Activated naive CD8-positive, alpha-beta T cell treated with anti-CD3 and anti-CD28 coated beads, Interleukin-2, amount 10 ng/mL, durations not matched to agents 7 days and 5 days (primary cell): ENCODE measurements at places on chromosomes 1 and 21. TPM values are rescaled to one million over a fixed set of nuclear protein-coding genes. Genes with fewer than 3 reads are reported as not detected.

Gene AIRE
- not detected for total RNA-seq

Gene KRTAP21-2
- total RNA-seq, result not detected

Gene SPRR1B
- not detected for total RNA-seq

Gene SPRR2E
- total RNA-seq, result not detected

Gene CD101
- total RNA-seq, result not detected

Gene TMEM52
- not detected for total RNA-seq

Gene MFSD2A
- total RNA-seq, result 2.7 TPM

Gene FCRL6
- 6.0 TPM for total RNA-seq

Gene NR1I3
- not detected for total RNA-seq

Gene NPPA
- total RNA-seq, result not detected

Gene OLIG2
- not detected for total RNA-seq

Gene CRYAA
- total RNA-seq, result not detected

Gene ARHGAP30
- total RNA-seq, result 273 TPM

Gene CD1D
- total RNA-seq, result not detected

Gene F3
- total RNA-seq, result 0.17 TPM

Gene LHX8
- not detected for total RNA-seq

Gene KRTAP12-2
- total RNA-seq, result not detected

Gene WNT9A
- 0.08 TPM for total RNA-seq

Gene CAPN2
- total RNA-seq, result 177 TPM

Gene SLC9C2
- total RNA-seq, result not detected

Gene SPRR5
- total RNA-seq, result not detected

Gene SMAP2
- 138 TPM for total RNA-seq

Gene F11R
- 35.9 TPM for total RNA-seq

Gene TSSK3
- total RNA-seq, result 1.6 TPM

Gene RGS21
- not detected for total RNA-seq

Gene GJB4
- total RNA-seq, result not detected

Gene ZSCAN20
- total RNA-seq, result 3.5 TPM

Gene CSF1
- total RNA-seq, result 42.7 TPM

Gene C1orf198
- total RNA-seq, result 2.8 TPM

Gene ANKRD65
- not detected for total RNA-seq

Gene KCNQ4
- total RNA-seq, result 1.5 TPM

Gene C1QTNF12
- 2.2 TPM for total RNA-seq
